ENCODE measurements at places on chromosomes 16 and 17.

DNA sequence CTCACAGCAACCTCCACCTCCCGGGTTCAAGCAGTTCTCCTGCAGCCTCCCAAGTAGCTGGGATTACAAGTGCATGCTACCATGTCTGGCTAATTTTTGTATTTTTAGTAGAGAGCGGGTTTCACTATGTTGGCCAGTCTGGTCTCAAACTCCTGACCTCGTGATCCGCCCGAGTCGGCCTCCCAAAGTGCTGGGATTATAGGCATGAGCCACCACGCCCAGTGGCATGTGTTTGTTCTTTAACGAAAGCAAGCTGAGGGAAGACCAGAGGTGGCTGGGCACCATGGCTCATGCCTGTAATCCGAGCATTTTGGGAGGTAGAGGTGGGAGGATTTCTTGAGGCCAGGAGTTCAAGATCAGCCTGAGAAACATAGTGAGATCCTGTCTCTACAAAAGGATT is 18.1 kb downstream of the TNFRSF13B start:
- DNase-seq = no peak

GRCh38 chr17:33241390-33241789 is 51.7 kb downstream of the ASIC2 start:
- DNase-seq = no peak

GRCh38 chr16:15598648-15599190 is 44.2 kb downstream of the MARF1 start:
- DNase-seq = no peak

- no peak for DNase-seq
These were observed 4.2 kb downstream of the NF1 start for GRCh38 chr17:31099016-31099415.

DNA sequence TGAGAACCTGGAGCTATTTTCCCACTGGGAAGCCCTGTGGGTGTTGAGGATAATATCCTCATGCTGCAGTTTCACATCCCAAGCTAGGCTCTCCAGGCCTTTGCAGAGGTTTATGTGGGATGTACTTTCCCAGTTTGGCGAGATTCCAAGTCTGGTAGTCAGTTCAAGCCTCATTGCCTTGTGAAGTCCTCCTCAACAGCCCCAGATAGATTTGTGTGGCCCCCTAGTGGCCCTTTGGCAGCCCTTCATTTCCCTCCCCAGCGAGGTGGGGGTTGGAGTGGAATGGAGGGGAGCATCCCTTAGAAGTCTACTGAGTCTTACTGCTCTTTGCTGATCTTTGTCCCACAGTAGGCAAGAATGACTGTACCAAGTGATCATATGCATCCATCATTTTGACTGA is 137.9 kb downstream of the CDH11 start:
- DNase-seq = peak; percentile 40

GRCh38 chr17:77604301-77604972 is 354.1 kb upstream of the TNRC6C start:
- no peak for DNase-seq

DNA sequence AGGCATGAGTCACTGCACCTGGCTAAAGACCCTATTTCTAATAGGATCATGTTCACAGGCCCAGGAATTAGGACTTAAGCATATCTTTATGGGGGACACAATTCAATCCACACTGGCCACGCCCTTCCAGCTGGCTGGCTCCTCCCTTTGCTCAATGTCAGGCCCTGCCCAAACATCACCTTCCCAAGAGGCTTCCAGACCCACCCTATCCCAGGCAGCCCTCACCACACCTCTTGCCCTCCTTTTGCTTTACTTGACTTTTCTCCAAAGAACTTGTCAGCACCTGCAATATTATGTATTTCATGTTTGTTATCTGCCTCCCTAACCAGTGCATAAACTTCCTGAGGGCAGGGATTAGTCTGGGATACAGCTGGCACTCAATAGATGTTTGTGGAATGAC is 109.6 kb upstream of the CDH5 start:
- no peak for DNase-seq

GRCh38 chr16:3641801-3642396 is 12.6 kb upstream of the DNASE1 start:
- no peak for DNase-seq

- no peak for DNase-seq
These were observed 33.9 kb upstream of the MLKL start for GRCh38 chr16:74734361-74735161.

- DNase-seq = no peak
These were observed 8.7 kb downstream of the FLOT2 start for GRCh38 chr17:28888832-28889231.

GRCh38 chr17:4953451-4953961 is 2.6 kb downstream of the ENO3 start:
- no peak for DNase-seq
